Esophagus squamous epithelium (tissue), 5 donors: ENCODE measurements at places on chromosomes 6 and 20. TPM values are rescaled to one million over a fixed set of nuclear protein-coding genes. Genes with fewer than 3 reads are reported as not detected.

DNA sequence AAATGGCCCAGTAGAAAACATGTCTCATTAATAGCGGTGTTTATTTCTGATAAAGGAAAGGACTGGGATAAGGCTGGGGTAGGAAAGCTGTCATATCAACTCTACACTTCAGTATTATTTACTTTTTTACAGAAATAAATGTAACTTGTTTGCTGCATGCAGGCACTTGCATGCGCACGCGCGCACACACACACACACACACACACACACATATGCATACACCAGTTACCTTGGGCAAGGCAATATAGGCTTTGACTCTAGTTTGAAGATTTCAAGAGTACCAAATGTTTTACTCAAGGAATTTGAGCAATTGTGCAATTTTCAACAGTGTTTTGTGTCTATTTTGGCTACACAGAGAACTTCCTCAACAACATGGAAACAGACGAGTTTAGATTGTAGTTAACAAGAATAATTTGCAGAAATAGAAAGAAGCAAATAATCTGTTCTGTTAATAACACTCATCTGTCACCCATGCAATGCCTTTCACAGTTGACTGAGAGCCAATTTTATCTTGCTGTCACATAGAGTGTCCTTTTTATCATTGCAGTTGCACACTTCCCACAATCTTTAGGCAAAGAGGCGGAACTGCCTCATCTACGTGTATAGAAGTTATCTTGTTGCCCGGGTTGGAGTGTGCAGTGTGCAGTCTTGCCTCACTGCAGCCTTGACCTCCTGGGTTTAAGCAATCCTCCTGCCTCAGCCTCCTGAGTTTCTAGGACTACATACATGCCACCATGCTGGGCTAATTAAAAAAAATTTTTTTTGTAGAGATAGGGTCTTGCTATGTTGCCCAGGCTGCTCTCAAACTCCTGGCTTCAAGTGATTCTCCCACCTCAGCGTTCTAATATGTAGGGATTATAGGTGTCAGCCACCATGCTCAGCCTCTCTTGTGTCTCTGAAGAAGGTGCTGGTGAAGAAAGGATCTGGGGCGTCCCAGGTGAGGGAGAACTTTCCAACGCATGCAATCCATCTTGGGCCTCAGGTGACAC, 74.8 kb upstream of the SHLD1 start:
- no peak for DNase-seq

Gene PACSIN1
- not detected for total RNA-seq

DNA sequence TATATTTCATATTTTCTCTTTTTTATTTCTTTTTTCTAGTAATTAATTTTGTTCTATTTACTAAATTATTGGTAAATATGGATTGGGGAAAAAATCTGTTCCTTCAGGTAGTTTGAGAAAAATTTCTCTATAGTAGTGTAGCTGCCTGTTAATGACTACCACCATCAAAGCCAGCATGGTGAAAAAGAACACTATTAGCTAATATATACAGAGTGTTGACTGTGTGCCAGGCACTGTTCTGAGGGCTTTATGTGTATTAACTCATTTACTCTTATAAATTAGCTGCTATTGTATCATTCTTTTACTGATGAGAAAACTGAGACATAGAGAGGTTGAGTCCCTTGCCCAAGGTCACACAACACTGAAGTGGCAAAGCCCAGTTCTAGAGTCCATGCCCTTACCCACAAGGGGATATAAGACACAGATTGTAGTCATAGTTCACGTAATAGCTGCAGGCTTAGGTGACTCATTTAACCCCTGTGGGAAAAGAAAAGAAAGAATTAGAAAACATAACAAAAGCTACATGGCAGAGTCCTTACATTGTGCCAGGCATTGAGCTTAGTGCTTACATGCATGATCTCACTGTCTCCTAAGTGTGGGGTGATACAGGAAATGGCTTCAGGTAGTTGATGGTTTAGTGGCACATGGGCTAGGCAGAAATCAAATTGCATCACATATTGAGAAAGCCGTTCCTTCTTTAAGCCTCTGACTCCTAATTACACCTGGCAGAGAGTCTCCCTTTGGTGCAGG, 12.2 kb upstream of the AKIRIN2 start:
- no peak for DNase-seq

DNA sequence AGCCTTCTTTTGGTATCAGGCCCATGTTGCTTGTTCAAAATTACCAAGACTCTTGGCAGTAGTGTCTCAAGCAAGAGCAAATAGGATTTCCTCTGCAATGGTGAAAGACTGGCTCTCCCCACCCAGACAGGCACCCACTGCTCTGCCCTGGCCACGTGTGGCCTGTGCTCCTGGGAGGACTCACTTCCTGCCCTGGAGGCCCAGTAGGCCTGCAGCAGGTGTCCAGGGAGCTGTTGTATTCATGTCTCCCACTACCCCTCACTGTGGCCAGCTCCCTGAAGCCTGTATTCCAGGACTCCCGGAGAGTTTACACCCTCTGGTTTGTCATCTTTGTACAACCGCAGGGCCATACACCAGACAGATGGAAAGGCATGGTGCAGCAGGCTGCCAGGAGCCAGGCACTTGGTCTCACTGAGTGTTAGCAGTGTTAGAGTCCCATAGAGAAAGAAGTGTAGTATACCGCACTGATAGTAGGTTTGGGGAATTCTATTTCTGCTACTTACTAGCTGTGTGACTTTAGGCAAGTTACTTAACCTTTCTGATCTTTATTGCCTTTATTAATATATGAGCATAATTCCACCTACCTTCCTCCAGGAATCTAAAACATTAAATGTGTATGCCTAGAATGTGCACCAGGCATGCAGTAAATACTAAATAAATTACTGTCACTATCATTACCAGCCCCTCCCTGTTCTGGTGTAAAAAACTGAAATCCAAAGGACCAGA, 159.7 kb downstream of the TMEM242 start:
- DNase-seq: no peak

- no peak for DNase-seq
Observed at GRCh38 chr6:167093406-167093921, 29.4 kb upstream of the CCR6 start.

Gene CHD6
- 18.1 TPM for total RNA-seq

- no peak for DNase-seq
Observed at GRCh38 chr6:12421596-12421995, 131.4 kb downstream of the EDN1 start.

- DNase-seq: no peak
Observed at GRCh38 chr6:3913077-3913957, 64.1 kb downstream of the FAM50B start.

- DNase-seq: no peak
Observed at GRCh38 chr6:2940010-2940850, 31.1 kb downstream of the SERPINB6 start.

GRCh38 chr6:109655761-109656262, 35.2 kb downstream of the AK9 start:
- DNase-seq: no peak

DNA sequence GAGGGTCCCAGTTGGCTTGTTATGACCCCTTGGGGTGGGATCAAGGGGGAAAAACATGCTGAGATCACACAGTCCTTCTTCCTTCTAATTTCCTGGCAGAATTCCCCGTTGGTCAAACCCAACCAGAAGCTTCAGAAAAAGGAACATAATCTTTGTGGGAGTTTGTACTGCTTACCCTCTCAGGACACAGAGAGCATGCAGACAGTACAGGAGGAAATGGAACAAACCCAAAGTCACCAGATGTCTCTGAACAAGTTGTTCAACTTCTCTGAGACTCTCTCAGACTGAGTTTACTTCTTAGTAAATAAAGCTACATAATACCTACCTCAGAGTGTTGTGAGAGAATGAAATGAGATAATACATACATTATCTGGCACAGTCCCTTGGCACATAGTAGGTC, 181.1 kb upstream of the TSHZ2 start:
- no peak for DNase-seq

DNA sequence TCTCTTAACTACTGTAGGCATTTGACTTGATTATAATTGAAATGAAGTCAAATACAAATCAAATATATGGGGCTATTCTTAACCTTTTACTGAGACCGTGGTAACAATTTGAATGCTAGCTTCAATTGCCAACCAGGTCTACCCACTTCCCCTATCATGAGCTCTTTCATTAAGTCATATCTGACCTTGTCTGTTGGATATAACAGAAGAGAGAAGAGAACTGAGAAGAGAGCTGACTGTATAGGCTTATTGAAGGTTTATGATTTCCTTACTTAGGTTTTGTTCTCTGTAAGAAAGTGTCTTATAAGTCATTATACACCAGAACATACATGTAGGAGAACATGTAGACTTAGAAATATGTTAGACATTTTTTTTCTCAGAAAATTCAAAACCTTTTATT, 549.4 kb downstream of the COL12A1 start:
- DNase-seq: no peak

Gene BMP7
- total RNA-seq: 34.7 TPM

- no peak for DNase-seq
Observed at GRCh38 chr6:106110164-106110826, 24.2 kb downstream of the PRDM1 start.

- no peak for DNase-seq
Observed at GRCh38 chr6:80639181-80639629, 532.7 kb downstream of the BCKDHB start.

DNA sequence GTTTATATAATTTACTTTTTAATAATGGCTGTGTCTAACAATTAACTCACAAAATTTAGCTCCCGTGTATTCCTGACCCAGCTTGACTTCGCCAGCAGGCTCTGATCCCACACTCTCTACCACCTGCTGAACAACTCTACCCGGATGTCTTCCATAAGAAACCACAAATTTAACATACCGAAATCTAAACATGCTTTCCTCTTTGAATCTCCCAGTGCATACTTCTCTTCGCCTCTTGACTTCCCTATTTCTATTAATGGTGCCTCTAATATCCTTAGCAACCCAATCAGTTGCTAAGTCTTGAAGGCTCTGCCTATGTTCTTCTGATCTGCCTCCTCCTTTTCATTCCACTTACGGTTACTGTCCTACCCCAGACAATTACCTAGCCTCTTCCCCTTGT, 4.6 kb upstream of the MYB start:
- no peak for DNase-seq

- no peak for DNase-seq
Observed at GRCh38 chr6:37783025-37783855, 36.3 kb upstream of the ZFAND3 start.

GRCh38 chr6:5287205-5287965, 26.1 kb downstream of the FARS2 start:
- no peak for DNase-seq

DNA sequence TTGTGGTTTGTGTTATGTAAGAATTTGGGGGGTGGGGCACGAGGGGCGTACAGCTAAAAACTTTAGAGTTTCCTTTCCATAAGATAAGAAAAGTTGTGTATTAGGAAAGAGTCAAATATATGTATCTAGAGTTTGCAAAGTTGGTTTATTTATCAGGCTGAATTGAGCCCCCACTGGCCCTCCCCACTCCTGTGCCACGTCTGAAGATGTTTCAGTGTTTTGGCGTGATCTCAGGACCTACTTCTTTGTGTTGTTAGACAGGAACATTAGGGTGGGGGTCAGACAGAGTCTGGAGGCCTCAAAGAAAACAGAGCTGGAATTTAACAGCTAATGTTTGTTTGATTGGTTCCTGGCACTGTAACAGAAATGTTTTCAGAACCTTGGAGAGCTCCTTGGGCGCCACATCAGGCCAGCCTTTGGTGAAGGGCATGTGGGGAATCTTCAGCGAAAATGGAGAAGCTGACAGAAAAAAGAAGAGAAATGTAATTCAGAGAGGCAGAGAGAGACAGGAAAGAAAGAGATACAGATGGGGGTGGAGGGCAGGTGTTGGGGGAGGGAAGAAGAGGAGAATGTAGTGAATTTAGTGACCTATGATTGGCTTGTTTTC, 674 bp downstream of the NRSN1 start:
- DNase-seq: no peak

GRCh38 chr6:11758878-11759277, 19.7 kb downstream of the ADTRP start:
- DNase-seq: no peak

Gene SCRT2
- total RNA-seq: not detected

Gene PSMB9
- 93.7 TPM for total RNA-seq

Gene HLA-DRB1
- 24.6 TPM for total RNA-seq

Gene TNNC2
- total RNA-seq: not detected

DNA sequence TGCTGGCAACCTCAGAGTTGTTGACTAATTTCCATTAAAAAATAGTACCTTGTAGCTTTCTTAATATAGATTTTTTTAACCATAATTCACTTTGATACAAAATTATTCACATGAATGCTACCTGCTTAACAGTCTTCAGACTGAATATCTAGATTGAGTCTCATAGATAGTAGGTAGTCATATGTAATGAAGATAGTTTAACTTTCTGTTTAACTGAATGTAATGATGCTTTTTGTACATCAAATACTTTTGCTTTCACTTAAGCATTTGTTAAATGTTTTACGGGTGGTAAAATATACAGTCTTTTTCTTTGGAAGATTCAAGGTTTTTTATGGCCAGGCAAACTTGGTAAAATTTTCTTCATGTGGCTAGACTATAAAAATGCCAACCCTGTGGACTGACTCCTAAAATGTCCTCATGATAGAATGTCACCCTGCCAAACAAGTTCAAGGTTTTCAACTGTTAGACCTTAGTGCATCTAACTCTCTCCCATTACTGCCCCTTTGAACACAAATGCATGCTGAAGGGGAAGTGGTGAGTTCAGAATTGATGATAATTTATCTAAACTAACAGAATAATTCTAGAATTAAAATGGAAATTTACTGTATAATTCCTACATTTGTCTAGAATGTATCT, 16.4 kb downstream of the TBPL1 start:
- no peak for DNase-seq

Gene WFDC2
- 37.7 TPM for total RNA-seq

Gene HLA-DQA2
- total RNA-seq: 0.38 TPM

DNA sequence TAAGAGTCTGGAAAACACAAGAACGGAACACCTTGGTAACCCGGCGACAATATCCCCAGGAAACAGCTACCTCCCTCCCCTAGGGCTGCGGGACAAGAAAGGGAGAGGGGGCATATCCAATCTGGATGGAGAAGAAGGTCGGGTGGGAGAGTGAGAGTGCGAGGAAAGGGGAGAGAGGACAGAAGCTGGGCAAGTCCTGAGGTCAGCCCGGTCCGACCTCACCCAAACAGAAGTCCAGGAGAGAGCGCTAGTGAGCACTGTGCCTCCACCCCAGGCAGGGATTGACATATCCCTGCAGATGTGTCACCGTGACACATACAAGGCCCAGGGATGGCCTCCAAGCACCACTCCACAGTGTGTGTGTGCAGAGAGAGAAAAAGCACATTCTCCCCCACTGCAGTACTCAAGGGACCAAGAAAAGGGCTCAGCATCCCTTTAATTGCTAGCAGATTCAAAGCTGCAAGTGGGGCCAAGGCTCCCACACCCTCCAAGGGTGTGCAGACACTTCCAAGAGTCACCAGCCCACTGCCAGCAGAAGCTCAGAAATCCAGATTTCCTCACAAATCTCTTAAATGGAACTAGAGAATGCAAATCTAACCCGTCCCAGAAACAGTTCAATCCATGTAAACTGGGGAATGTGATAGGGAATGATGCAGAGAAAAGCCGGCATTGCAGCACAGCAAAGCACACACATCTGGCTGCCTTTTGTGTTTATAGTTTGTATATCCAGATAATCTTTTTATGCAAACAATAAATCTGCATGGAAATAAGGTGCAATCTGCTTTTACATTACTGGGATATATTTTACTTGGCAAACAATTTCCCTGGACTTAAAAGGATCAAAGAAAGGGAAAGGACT, 3.1 kb downstream of the PXDC1 start:
- no peak for DNase-seq

Gene PROCR
- 19.6 TPM for total RNA-seq

- no peak for DNase-seq
Observed at GRCh38 chr6:48817333-48818051, 645.6 kb downstream of the MMUT start.

GRCh38 chr6:113564371-113565171, 292.6 kb upstream of the MARCKS start:
- peak; percentile 14 for DNase-seq

Gene JPH2
- total RNA-seq: 4.7 TPM
